ENCODE measurements at places on chromosomes 3 and 15.

DNA sequence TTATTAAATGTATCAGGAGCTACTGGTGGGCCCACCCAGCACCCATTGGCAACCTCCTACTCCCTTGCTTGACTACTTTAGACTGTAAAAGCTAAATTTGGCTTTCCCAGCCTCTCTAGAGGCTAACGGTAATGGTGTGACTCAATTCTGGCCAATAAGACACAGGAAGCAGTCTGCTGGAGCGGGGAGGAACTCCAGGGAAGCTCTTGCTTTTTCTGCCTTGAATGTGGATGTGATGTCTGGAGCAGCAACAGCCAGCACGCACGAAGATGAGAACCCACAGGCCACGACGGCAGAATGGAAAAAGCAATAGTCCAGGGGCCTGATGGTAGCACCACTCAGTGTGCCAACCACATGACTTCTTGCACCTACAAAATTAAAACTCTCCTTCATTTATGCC lies 39.9 kb downstream of the RAB6B start:
- no peak for DNase-seq

- no peak for DNase-seq
These were observed 27.7 kb downstream of the GRM2 start for GRCh38 chr3:51734572-51734907.

GRCh38 chr3:5078151-5078550 lies 43.9 kb upstream of the ARL8B start:
- DNase-seq, result no peak

DNA sequence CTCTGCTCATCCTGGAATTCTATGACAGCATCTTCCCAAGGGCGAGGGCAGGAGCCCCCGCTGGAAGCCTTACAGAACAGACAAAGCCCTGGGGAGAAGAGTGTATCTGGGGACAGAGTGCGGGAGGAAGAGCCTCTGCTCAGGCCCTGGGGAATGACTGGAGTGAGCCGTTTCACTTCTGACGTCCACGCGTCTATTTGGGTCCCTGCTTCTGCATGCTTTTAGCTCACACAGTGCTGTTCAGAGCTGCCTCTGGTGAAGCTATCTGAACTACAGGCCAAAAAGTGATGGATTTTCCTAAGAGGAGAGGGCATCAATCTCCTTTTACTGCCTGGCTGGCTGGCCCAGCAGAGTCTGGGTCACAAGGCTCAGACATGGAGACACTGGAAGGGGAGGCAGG lies 311.8 kb downstream of the NTRK3 start:
- no peak for DNase-seq

GRCh38 chr3:12663401-12663935 lies 449 bp downstream of the RAF1 start:
- no peak for DNase-seq

GRCh38 chr15:65730549-65731172 lies 61.4 kb downstream of the DENND4A start:
- DNase-seq, result peak; percentile 25

DNA sequence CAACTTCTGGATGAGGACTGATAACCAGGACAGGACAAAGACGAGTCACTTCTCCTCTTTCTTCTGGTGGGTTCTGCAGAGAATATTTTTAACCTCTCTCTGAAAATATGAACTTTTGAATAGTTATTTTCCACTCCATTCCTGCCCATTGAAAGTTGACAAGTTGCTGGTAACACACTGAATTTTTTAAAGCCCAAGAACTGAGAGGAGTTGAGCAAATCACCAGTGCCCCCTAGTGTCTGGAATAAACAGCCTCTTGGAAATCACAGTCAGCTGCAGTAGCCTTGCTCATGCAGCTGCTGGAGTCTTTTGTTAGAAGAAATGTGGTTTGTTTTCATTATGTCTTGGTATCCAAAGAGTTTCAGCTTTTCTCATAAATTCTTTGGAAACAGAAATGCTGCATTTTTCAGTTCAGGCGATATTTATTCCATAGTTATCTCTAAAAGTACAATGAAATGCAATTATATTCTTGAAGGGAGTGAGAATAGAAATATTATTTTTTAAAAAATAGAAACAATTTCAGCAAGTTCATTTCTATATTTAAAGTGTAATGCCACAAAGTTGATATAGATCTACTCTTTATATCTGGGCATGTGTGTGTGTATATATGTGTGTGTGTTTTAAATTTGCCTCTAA lies 741.0 kb upstream of the CBLB start:
- DNase-seq, result peak; percentile 60

DNA sequence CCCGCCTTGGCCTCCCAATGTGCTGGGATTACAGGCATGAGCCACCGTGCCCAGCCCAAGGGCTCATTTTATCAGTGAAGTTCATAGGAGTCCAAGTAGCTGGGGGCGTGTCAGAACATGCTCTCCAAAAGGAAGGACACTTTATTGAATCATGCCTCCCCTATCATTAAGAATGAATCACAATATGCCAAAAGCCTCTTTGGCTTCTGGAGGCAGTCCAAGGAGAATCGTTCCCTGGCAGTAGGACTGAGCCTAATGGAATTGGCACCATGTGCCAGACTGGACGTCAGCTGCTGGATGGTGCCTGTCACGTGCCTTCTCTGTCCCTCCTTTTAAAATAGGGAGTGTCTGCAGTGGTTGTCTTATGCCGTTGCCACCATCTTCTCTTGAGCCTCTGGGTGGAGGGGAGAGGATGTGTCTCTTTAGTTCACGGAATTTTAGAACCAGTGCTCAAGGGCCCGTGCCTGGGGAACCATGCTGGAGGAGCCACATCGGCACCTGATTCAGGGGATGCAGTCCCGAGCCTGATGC lies 234.7 kb upstream of the LYSMD4 start:
- no peak for DNase-seq

- peak; percentile 19 for DNase-seq
These were observed 192.9 kb upstream of the CADPS start for GRCh38 chr3:63067999-63068645.

DNA sequence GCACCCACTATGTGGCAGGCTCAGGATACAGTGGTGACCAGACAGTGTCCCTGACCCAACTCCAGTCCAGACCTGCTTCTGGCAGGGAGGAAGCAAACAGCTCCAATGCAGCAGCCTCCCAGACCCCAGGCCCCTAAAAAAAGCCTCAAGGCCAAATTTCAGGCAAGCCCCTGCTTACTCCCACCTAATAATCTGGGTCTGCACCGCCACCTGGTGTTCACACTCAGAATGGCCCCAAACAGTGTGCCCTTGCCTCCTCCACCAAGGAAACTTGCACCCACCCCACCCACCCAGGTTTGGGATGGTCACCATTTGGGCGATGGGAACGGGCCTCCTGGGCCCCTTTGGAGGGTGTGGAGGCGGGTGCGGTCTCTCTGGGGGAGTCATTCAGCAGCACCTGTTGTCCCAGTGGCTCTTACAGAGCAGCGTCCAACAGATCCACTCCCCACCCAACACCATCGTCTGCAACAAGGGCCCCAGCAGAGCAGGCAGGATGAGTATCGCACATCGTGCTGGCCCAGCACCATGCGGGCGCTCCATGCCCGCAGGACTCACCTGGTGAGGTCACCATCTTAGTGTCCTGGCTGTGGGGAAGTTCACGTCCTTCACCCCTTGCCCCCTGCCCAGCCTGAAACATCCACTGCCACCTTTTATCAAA lies 17.3 kb downstream of the C3orf18 start:
- DNase-seq, result peak; percentile 3

DNA sequence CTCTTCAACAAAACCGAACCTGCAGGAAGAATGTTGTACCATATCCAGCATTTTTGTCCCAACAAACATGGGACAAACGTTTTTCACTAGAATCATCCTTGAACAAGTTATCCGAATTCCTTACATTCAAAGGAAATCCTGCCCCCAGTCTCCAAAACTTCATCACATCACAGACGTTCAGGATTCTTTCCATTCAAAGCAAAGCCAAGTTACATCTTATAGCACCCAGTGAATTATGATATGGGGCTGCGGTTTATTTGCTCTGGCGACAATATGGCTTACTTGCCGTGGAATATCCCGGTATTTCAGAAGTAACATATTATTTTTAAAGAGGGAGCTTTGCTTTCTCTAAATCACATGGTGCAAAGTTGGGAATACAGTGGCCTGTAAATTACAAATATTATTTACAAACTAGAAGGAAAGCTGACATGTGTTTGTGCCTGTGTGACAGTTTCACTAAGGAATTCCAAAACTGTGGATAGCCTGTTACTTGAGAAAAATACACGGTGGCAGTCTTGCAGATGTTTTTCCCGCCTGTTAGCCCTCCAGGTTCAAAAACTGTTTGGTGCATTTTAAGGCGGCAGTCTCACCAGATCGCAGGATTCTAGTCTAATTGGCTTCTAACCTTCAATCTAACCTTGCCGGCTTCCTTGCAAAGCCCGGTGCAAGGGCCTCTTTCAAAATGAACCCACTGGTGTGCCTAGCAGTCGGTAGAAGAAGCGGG lies 736 bp upstream of the MBNL1 start:
- DNase-seq, result no peak

DNA sequence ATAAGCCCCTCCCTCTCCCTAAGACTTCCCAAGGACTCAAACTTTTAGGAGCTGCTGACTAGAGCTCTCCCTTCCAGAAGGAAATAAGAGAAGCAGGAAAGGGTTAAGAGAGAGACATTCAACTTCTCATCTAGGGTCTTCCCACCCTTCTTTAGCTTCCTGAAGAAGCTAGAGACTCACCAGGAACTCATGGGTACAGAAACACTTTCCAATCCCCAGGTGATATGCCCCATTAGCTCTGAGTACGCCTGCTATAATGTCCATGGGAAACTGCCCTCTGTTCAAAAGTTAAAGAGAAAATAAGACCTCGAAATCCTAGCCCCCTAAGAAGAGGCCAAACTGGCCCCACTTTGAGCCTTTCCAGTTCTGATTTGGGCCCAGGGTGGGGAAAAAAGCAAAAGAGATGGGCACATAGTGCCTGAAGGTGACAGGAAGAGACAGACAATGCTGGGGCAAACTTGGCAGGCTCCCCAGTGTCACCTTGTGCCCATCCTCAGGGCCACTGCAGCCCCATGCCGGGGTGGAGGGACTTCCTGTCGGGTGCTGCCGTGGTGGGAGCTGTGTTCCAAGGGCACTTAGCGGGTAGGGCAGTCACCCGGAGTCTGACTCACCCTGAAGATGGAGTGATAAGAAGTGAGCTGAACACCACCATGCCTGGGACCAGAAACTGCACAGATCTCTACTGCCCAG lies 29.5 kb downstream of the CCDC12 start:
- DNase-seq, result no peak

DNA sequence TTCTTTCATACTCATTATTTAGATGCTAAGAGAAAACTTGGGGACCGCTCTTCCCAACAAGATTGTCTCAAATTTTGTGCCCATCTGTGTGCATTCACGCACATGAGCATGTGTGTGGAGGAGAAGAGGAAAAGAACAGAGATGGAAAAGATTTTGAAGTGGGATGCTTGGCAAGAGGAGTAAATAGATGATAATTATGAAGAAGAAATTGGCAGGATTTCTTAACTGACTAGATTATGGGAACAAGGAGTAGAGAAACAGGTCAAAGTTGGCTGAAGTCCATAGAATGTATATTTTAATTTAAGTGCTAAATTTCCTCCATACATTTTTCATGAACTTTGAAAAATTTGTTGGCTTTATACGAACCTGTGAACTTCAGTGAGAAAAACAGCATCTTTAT lies 100.1 kb downstream of the ZNF609 start:
- DNase-seq, result no peak

GRCh38 chr15:68054628-68055223 lies 611 bp downstream of the PIAS1 start:
- DNase-seq, result no peak

DNA sequence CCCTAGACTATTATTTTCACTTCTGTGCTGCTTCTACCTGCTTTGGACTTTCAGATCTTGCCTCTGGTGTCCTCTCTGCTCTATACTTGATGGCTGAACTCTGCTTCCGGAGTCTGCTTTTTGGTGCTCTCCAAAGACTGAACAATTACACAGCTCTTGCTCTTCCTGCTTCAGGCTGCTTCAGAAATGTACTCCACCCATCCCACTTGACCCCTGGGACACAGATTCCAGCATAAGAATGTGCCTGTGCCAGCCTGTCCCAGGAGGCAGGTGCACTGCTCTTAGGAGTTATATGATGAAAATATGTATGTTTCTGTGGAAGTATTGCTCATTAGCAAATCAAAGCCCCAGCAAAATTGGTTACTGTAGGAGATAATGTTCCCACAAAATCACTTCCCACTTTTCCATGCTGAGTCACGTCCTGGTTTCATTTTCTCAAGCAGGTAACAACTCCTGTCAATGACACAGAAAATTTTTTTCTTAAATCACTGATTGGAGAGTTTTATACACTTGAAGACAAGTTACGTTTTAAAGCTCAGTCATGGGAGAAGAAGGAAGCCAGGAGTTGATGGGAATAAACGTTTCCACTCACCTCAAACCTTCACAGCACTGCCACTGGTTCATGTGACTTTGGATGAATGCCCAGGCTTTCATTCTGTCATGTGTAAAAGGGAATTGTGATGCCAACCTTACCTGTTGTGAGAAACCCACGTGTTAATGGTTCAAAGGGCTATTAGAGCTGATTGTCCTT lies 239.4 kb upstream of the ZPLD1 start:
- DNase-seq, result no peak

- DNase-seq, result no peak
These were observed 38.9 kb upstream of the LIMD1 start for GRCh38 chr3:45555666-45556065.

- no peak for DNase-seq
These were observed 80.1 kb upstream of the TRIM42 start for GRCh38 chr3:140597792-140598191.

DNA sequence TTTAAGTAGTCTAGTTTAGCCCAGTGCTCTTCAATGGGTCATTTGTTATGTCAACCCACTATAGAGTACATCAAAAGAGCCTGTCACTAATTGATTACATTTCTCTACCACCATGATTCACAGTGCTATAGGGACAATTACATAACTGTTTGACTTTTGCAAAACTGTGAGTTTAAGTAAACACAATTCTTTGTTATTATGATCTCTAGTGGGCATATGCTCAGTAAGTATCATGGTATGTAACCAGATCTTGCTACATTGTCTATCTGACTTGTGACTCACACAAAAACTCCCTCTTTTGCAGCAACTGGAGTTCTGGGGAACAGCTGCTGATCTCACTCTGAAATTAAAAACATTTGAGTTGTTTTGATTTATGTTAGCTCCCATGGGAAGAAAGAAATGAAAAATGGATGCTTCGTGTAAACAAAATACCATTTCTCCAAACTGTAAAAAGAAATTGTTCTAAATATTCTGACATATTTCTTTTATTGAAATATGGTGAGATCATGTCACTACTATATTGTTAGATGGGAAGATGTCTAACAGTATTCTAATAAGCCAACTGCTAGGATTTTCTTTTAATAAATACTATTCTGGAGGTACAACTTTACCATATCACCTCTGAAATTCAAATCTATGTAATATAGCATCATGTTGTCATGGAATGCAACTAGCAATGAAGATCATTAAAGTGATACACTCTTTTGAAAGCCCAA lies 470.4 kb downstream of the ROBO1 start:
- DNase-seq, result peak; percentile 74

DNA sequence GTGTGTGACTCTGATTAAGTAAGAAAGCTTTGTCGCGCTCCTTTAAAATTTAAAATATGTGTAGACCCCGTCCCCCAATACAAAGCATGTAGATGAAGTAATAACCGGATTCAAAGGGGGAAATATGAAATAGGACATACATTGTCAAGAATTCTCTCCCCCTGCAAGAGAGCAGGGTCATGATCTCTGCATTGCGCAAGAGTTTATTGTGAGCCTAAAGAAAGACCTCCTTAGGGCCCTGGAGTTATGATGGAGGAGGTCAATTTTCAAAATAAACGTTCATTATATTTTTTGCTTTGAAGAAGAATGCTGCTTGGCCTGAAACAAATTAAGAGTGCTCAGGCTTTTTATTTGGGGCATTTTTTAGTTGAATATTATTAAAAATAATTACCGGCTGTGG lies 235.0 kb downstream of the SHOX2 start:
- no peak for DNase-seq

GRCh38 chr3:188842639-188843038 lies 329.1 kb upstream of the TPRG1 start:
- no peak for DNase-seq

Measured in NCI-H1930 (cell line).